ENCODE measurements at places on chromosomes 6 and 20.

GRCh38 chr20:44990425-44990824 is 24.1 kb downstream of the STK4 start:
- no peak for DNase-seq

DNA sequence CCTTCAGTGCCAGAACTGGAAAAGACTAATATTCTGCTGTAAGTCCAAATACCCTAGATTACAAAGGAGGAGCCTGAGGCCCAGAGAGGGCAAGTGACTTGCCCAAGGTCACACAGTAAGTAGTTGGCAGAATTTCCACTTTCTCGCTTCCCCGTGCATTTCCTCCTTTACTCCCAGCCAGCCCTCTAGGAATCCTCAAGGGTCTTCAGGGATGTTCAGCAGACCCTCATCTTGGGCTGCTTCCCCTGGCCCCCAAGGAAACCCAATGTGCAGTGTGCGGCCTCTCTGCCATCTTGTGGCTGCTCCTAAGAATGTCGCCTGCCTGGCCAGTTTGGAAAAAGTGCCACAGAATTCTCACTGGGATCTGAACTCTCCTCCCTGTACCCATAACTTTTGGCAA is 217.7 kb upstream of the LRFN2 start:
- no peak for DNase-seq

DNA sequence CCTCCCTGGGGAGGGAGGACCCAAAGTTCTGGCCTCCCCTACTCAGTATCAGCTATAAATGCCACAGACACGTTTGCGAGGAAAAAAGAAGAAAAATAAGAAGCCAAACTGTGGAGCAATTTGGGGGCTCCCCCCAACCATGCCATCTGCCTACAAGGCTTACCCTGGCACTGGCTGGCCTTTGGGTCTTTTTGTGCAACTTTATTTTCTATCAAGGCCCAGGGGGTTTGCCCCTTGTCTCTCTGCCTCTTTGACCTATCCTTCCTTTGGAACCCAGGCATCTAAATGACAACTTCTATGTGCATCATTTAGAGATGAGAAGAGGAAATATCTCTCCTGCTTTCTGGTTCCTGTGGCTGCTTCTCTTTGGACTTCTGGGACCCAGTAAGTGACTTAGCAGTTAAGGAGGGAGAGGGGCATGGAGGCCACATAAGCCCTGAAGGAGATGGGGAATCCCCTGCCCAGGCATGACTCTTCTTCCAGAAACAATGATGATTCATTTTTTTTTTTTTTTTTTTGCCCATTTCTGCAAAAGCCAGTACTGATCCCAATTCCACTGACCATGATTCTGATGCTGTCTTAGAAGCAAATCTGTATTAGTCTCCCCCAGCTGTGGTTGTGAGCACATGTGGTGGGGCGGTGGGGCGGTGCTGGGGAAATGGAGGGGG is at the start of gene MUC22:
TSS of gene MUC22 (plus strand) at position 82 of the 668 bp plus-strand sequence. CDS start at position 315, 233 bp downstream.
- peak; percentile 0 for DNase-seq

DNA sequence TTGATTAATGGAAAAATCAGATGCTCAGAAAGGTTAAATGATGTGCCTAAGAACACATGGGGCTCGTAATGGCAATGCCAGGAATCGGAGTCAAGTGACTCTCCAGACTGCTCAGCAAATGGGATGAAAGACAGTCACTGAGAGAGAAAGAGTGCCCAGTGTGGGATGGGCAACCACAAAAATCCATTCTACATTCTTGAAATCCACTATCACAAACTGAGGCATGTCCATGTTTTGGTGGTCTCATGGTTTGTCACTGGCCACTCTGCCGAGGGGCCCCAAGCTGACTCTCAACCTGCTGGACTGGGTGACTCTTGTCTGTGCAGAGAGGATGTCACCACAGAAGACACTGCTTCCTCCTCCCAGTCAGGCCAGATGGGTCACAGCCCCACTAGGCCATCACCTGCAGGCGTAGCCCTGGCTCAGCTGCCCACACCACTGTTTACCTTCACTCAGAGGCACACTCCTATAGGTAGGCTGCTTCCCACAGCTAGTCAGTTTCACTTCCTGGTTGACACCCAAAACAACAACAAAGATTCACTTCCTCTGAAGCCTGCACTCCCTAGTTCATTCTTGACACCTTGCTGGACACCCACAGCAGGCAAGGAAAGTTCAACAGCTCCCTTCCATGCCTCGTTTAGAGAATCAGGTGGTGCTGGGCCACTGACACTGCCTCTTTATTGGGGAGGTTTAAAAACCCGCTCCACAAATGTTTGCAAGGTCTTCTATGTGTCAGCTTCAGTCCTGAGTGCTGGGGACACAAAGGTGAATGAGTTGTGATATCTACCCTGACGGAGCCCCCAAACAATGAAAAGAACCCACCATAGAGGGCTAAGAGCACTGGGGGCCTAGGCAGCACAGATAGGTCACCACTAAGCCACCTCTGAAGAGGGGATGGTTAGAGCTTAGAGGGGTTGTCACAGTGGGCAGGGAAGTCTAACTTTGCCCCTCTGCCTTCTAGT is 21.7 kb downstream of the MAP1LC3A start:
- DNase-seq = no peak

GRCh38 chr6:30091577-30092381 is 16.2 kb upstream of the RNF39 start:
- peak; percentile 24 for DNase-seq

DNA sequence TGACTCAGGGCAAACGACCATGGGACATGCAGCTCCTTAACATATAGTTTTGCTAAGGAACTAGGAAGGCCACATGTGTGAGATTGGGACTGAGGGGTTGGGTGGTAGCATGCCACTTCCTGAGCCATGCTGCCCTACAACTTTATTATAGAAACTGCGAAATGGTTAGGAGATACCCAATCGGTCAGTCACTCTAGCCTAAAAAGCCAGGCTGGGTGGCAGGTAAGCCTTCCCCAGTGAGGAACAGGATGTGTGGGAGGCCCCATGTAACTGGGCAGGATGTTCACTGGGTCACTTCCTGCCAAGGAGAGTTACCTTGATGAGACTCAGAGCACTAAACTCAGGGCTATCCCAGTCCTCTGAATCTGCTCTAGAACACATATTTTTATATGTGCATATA is 123.5 kb downstream of the MAP3K7 start:
- no peak for DNase-seq

GRCh38 chr6:24891004-24891403 is 44.8 kb downstream of the RIPOR2 start:
- DNase-seq = no peak

DNA sequence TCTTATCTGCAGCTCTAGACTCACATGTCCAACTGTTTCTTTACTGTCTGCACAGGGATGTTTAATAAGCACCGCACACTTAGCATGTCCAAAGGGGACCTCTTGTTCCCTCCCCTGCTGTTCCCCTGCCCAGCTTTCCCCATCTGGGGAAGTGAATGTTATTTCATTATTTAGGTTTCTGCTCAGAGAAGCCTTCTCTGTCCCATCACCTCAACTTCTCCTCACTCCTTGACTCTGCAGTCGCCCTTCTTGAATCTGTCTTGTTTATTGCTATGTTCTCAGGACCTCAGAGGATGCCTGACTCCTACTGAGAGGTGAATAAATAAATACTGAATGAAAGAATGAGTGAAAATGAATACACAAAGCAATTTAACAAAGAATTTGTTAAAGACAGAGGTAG is 121.0 kb downstream of the SASH1 start:
- DNase-seq = no peak

DNA sequence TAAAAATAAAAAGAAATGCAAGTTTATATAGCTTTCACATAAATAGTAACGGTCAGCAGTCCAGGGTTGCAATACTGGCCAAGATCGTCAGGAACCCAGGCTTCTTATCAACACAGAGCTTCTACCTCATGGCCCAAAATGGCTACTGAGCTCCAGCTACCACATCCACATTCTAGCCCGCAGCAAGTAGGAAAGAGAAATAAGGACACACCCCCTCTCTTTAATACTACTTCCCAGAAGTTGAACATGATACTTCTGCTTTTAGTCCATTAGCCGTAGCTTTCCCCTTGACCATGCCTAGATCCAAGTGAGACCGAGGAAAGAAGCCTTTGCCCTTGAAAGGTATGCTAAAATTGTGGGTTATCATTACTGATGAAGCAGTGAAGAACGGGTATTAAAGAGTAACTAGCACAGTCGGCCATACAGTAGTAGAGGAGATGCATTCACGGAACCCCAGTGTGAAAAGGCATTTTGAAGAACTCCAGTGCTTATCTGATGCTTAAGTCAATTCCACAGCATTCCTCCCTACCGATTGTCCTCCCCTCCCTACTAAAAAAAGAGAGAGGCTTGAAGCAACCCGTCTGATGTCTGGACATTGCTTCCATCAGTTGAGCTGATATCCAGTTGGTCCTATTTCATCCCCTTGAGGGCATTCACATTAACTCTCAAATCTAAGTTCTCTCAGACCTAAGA is 226.9 kb upstream of the RREB1 start:
- no peak for DNase-seq

GRCh38 chr20:10002866-10003265 is 31.9 kb upstream of the ANKEF1 start:
- DNase-seq = no peak

GRCh38 chr20:39101895-39102294 is 139.8 kb downstream of the DHX35 start:
- no peak for DNase-seq

DNA sequence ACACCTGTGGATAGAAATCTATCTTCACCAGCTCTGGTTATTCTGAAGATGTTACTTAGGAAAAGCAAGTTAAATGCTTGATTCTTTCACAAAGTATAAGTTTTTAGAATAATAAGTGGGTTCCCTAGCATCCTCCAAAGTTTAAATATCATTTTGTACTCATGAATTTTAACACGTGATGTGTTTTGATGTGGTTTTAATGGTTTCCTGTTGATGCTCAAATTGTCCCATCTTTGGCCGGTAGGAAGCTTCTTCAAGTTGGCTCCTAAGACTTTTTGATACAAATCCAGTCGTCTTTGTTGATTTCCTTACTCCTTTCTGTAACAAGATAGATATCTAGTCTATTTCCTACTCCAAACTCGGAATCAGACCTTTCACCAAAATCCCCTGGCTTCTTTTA is 94.5 kb upstream of the STXBP5 start:
- DNase-seq = no peak
